Activated CD8-positive, alpha-beta T cell treated with anti-CD3 and anti-CD28 coated beads for 36 hours (primary cell): ENCODE measurements at places on chromosomes 5 and 9.

- no peak for DNase-seq
Measured at GRCh38 chr9:123680352-123680751, 249.6 kb downstream of the DENND1A start.

DNA sequence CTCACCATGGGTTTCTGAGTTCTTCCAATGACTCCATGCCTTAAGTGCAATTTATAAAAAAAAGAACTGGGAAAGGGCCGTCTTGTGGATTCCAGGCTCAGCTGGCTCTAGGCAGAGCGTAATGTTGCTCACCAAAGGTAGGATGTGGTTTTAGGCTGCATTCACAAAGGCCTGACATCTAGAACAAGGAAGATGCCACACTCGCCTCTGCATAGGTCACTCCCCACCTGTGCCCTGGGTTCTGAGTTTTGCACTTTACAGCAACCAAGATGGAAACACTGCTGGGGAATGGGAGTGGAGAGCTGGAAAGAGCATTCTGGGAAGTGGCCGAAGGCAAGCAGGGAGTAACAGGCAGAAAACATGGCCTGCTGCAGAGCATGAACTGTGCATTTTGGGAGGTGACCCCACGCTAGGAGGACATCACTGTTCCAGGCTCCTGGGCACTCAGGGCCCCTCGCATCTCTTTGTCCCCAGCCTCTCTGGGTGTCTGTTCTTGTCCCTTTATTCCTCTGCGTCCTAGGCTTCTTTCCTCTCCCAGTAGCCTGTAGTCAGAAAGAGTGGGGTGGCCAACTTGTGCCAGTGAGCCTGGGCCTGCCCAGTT, 12.3 kb downstream of the FCN2 start:
- no peak for DNase-seq

GRCh38 chr5:110896901-110897300, 158.1 kb downstream of the SLC25A46 start:
- DNase-seq: no peak

DNA sequence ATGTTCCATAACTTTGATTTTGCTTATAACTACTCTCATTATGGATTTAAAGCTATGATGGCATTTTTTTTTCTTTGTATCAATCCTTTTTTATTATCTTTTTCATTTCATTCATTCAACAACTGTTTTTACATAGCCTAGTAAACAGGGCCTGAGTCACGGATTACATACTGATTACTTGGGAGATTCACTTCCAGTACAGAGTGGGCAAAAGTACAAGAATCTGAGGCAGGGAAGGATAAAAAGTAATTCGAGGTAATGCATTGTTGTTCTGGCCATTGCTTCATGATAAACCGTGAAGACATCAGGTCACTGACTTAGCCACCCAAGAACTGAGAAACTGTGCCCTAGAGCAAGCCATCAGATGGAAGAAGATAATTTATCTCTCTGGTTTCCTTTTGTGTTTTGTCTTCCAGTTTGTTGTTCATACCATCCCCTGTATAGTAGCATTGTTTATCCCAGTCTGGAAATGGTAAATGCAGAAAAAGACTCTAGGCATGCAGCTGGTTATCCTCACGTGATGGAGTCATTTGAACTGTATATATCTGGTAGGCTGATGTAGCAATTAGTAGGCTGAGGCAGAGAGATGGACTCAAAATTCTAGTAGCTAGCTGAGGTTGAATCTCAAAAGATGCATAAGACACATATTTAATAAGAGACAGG, 145.6 kb downstream of the CNTLN start:
- DNase-seq: no peak

DNA sequence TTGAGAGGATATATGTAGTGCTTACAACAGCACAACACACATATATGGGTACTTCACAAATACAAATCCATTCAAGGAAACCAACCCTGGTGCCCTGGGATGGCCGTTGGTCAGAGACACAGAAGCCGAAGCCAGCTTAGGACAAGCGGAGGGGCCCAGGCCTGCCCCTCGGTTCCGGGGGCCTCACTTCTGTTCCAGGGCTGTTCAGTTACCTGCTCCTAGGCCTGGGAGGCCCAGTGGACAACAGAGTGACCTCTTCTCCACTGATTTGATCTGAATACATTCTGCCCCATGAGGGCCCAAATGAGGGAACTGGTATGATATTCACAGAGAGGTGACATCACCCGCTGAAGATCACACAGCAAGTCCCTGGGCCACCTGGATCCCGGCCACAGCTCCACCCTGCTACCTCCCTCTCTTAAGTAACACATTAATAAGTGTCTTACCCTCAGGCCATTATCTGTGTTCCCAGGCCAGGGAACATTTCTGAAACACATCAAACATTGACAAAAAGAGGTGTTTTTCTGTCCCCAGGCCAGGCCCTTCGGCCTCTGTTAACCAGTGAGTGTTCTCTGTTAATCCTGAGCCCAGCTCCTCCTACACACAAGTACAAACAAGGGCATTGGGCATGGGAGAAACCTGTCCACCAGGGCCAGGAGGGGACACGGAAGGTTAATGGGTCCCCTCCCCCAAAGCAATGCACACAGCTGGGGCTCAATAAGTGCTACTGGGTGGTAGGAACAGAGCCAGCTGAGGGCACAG, 4.5 kb upstream of the GRHPR start:
- no peak for DNase-seq

- no peak for DNase-seq
Measured at GRCh38 chr9:105295201-105295550, 50.7 kb downstream of the SLC44A1 start.

DNA sequence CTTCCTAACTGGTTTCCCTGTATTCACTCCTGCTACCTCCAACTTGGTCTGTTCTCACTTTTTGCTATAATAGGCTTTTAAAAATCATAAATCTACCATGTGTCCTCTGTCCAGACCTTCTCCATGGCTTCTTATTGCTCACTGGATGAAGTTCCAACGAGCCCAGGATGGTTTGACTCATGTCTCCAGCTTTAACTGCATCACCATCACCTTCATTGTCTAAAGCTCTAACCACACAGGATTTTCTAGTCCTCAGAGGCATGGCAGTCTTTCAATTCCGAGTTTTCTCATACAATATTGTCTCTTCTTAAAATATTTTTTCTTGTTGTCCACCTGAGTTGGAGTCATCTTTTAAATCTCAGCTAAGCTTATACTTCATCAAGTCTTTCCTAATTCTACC, 49.3 kb downstream of the PDCD1LG2 start:
- DNase-seq: no peak

- no peak for DNase-seq
Measured at GRCh38 chr5:31211098-31211497, 17.6 kb downstream of the CDH6 start.

- DNase-seq: peak; percentile 64
Measured at GRCh38 chr5:171965745-171966144, 40.7 kb downstream of the FBXW11 start.

DNA sequence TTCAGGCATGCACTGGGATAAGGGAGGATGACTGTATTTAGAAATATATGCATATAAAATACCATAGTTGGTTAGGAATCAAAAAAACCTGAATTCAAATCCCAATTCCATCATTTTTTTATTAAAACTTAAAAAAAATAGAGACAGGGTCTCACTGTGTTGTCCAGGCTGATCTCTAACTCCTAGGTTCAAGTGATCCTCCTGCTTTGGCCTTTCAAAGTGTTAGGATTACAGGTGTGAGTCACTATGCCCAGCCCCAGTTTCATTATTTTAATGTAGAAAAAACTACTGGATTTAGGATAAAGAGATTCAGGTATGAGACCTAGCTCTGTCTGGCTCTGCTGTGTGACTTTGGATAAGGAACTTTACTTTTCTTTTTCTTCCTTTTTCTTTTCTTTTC, 3.3 kb upstream of the LARP1 start:
- no peak for DNase-seq

DNA sequence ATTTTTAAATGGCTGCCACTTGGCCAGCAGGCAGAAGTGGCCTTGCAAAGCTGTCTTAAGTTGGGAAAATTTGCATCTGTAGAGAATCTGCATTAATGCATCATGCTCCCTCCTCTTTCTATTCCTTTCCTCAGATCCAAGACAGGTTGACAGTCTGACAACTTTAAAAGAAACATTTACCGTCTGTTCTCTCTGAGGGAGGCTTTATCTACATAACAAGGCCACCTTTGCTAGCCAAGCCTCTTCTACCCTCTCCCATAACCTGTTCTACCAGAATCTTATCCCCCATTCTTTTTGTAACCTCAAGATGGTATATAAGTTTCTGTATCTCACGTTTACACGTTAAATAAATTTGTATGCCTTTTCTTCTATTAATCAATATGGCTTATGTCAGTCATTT, 271.9 kb downstream of the OSTF1 start:
- no peak for DNase-seq

DNA sequence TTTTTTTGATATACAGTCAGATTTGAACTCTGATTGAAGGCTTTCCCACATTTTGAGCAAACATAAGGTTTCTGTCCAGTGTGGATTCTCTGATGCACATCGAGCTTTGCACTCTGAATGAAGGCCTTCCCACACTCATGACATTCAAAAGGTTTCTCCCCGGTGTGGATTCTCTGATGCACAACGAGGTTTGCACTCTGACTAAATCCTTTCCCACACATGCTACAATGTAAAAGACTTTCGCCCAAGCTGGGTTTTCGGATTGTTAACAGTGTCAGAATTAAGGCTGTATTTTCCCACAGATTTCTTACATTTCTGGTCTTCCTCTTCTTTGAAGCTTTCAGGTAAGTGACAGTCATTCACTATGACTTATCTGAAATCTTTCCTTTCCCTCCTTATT, 44.3 kb downstream of the GHR start:
- no peak for DNase-seq

GRCh38 chr9:125990186-125990792, 243.1 kb downstream of the PBX3 start:
- no peak for DNase-seq

- no peak for DNase-seq
Measured at GRCh38 chr9:136429075-136429628, 10.5 kb downstream of the INPP5E start.

DNA sequence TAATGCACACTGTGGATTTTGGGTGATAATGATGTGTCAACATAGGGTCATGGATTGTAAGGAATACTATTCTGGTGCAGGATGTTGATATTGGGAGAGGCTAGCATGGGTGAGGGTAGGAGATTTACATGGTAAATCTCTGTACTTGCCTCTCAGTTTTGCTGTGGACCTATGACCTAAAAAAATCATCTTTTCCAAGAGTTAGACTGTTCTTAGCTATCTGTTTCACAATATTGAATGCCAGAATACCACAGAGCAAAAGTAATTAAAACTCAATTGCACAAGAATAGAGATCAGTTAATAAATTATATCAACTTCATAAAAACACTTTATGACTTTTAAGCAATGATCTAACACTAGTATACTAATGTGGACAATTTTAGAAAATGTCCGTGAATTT, 651.6 kb downstream of the HTR1A start:
- DNase-seq: no peak

DNA sequence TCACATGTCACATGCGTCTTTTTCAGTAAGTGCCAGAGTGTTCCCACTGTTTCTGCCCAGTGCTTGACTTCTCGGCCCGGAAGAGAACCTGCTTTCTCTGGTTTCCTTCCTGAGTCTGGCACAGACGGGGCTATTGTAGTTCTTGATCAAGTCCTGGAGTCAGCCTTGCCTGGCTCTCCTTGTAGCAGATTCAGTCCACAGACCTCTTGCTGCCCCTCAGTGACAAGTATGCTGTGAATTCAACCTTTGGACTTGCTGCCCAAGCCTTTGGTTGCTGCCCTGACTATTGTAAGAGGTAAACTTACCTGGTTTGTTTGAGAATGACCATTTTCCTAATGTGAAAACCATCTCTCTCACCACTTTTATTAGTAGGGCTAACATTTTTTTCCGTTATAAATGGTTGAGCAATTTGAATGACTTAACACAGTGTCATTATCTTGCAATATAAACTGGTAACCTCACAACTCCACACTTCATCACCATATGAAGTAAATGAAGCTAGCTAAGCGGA, 24.7 kb downstream of the ZBTB34 start:
- DNase-seq: no peak

DNA sequence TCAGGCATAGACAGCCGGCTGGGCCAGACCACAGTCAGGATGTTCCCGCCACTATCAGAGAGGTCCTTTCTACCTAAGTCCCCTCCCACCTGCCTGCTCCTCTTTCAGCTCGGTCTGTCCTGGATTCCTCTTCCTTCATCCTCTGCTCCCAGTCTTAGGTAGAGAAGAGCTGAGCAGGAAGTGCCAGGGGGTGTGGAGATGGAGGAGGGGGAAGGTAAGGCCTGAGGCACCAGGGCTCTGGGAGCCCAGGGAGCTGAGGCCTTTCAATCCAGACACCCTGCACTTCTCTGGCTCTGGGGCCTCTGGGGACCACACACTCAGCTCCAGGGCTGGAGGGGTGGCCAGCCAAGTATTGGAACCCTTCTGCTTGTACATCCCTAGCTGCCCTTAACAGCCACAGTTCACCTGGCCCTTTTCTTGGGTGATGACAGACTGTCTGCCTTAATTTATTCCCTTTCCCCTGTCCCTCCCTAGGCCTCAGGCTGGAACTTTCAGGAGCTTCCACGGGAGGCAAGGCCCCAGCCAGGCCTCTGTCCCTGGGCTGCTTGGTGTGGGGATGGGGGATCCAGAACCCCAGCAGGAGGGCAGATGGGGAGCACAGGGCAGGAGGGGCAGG, 15.6 kb downstream of the IRF1 start:
- DNase-seq: no peak

- DNase-seq: no peak
Measured at GRCh38 chr5:135894276-135894675, 1.4 kb downstream of the IL9 start.

DNA sequence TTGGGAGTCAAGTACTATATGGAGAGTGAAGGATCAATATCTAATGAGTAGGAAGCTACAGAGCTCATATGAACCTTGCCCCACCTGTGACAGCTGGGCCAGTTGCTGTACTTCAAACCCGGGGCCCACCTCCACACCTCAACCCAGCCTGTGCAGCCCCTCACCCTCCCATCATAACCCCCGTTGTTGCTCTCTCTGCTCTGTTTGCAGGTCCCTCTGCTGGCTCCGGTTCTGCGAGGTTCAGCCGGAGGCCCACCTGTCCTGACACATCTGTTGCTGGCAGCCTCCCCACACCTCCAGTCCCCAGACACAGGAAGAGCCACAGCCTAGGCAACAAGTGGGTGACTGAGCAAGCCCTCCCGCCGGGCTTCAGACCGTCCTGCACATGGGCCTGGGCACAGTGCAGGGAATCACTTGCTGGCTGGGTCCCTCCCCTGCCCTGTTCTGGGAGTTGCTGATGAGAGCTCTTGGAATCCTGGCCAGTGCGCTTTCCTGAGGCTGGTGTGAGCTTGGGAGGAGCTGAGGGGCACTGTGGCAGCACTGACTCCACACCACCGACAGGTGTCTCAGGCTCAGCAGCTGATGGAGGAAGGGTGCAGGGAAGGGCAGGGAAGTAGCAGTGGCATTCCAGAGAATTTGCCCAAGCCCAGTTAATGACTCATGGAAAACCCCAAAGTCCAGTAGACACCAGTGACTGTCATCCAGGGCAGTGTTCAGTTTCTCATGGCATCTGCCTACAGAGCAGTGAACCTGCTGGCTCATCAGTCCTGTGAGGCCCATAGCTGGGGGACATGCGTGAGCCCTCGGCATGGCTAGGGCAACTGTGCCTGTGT, 69.5 kb upstream of the GARNL3 start:
- no peak for DNase-seq

- no peak for DNase-seq
Measured at GRCh38 chr5:3354606-3355005, 241.0 kb upstream of the IRX1 start.
